ENCODE measurements at places on chromosomes 4 and X.

- DNase-seq: no peak
Observed at GRCh38 chr4:155974476-155974749, 20.7 kb upstream of the CTSO start.

- DNase-seq: no peak
Observed at GRCh38 chrX:104427073-104427472, 138.9 kb upstream of the IL1RAPL2 start.

DNA sequence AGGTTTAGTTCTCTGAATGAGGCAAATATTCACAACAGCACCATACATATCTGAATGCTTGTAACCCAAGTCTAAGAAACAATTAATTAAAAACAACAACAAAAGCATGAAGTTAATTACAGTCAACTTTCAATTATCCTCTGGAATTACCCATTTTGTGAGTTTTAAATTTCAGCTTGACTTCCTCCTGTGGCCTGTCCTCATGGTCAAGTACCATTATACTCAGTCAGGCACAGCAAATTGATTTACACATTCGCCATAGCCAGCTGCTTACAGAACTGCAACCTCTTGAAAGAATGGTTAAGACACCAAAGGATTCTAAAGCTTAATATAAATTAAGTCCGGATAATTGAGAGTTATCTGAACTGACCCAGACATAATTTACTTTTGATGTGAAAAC, 306.5 kb downstream of the CAMK2D start:
- peak; percentile 50 for DNase-seq

GRCh38 chrX:44203791-44204190, 139.7 kb downstream of the EFHC2 start:
- DNase-seq: no peak

DNA sequence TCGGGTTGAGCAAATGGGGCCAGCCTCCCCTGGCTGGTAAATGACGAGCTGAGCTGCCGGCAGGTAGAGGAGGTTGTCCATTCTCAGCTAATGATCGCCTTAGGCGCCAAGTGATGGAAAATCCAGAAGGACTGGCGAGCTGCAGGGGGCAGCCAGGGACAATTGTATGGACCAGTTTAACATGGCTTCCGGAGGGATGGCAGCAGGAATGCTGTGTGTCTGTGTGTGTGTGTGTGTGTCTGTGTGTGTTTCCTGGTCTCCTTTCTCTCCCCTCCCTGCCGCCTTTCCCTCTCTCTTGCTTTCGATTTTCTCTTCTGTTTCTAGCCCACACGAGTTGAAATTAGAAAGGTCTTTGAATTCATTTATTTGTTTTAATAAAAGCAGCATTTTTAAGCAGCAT, 45.2 kb upstream of the BCOR start:
- no peak for DNase-seq

DNA sequence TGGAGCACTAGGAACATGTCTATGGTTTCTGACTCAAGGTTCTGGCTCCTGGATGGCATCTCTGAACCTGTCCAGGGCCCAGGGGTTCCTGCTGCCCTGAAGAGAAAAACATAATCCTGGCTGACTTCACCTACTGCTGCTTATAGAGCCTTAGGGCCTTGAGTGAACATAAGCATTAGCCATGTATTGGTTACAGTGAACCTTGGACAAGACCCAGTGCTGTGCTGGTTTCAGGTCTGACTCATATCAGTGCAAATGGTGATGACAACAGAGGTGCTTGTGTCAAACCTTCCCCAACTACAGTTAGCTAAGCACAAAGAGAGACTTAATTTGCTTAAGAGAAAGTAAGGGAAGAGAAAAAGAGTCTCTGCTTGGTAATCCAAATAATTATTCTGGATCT, 1047.2 kb downstream of the GLUD2 start:
- DNase-seq: no peak
